ENCODE measurements at places on chromosomes 16 and 17.

GRCh38 chr17:80624864-80625263, 80.2 kb downstream of the RPTOR start:
- no peak for DNase-seq

GRCh38 chr17:7574176-7574953, 5.1 kb upstream of the CD68 start:
- DNase-seq = no peak

- DNase-seq = peak; percentile 66
Observed at GRCh38 chr17:50055426-50056216, at the start of gene ITGA3. Gene ITGA3, plus strand, starts transcription at chr17:50056110. Its CDS starts 330 bp downstream, at chr17:50056440.

DNA sequence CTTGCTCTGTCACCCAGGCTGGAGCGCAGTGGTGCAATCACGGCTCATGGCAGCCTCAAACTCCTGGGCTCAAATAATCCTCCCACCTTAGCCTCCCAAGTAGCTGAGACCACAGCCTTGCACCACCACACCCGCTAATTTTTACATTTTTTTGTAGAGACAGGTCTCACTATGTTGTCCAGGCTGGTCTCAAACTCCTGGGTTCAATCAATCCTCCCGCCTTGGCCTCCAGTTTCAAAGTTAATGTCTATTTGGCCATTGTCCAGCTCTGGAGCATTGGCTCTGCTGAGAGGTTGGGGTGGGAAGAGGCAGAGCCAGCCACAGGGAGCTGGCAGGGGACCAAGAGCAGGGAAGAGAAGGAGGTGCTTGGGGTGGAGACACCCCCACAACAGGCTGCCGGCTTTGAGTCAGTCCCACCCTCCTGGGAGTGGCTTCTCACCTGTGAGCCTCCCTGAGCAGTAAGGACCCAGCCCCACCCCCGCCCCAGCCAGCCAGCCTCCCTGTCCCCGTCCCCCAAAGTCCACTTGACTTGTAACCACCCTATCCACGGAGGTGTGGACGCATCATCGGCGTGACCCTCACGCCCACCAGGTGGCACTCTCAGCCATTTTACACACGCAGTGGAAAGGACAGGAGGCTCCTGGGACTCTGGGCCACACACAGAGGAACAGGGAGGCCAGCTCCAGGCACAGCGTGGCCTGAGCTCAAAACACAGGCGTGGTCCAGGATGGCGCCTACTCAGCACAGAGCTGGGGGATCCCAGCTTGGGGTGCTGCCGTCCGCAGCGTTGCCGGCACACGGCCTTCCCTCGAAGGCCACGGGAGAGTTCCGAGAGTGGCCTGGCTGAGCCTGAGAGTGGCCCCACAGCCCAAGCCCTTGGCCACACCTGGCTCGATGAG, 22.8 kb upstream of the PVALEF start:
- DNase-seq = peak; percentile 92

GRCh38 chr16:88003736-88004135, 52.5 kb downstream of the BANP start:
- no peak for DNase-seq

- DNase-seq = no peak
Observed at GRCh38 chr17:81865733-81866439, 5.3 kb downstream of the ARHGDIA start.

GRCh38 chr17:77886387-77886728, 72.1 kb upstream of the TNRC6C start:
- no peak for DNase-seq
